ENCODE measurements at places on chromosomes 6 and 20. TPM values are rescaled to one million over a fixed set of nuclear protein-coding genes. Genes with fewer than 3 reads are reported as not detected.

The PTPRK gene
- total RNA-seq: 17.7 TPM

The FAM162B gene
- total RNA-seq: not detected

The MC3R gene
- total RNA-seq: not detected

The PSORS1C2 gene
- total RNA-seq: not detected

The IL20RA gene
- total RNA-seq: 0.02 TPM

The MGME1 gene
- total RNA-seq: 43.1 TPM

The CYP39A1 gene
- 0.09 TPM for total RNA-seq

The PSORS1C1 gene
- 4.2 TPM for total RNA-seq

The RIPOR3 gene
- total RNA-seq: 0.02 TPM

The PAK5 gene
- not detected for total RNA-seq

The TRAPPC3L gene
- total RNA-seq: not detected

The TRIM15 gene
- total RNA-seq: 0.09 TPM

The KCNQ5 gene
- 1.6 TPM for total RNA-seq

The C4B gene
- 1.7 TPM for total RNA-seq

The BPIFB4 gene
- total RNA-seq: not detected

The SLC17A1 gene
- total RNA-seq: not detected

The RNF114 gene
- total RNA-seq: 74.4 TPM

The PRDM13 gene
- total RNA-seq: 0.93 TPM

The DOK5 gene
- 0.05 TPM for total RNA-seq

The PDYN gene
- total RNA-seq: not detected

The EFHC1 gene
- 11.4 TPM for total RNA-seq

The PRL gene
- not detected for total RNA-seq

The MATN4 gene
- total RNA-seq: 0.06 TPM

The ADA gene
- 57.8 TPM for total RNA-seq

The C20orf204 gene
- 0.62 TPM for total RNA-seq

The TNFRSF21 gene
- total RNA-seq: 24.6 TPM

The B4GALT5 gene
- total RNA-seq: 60.1 TPM

The PNPLA1 gene
- total RNA-seq: not detected

Measured in A549 treated with CORT108297 at 1 μM for 4 hours (cell line).